Activated CD4-positive, alpha-beta memory T cell treated with anti-CD3 and anti-CD28 coated beads for 36 hours (primary cell): ENCODE measurements at places on chromosomes 3 and 15. TPM values are rescaled to one million over a fixed set of nuclear protein-coding genes. Genes with fewer than 3 reads are reported as not detected.

DNA sequence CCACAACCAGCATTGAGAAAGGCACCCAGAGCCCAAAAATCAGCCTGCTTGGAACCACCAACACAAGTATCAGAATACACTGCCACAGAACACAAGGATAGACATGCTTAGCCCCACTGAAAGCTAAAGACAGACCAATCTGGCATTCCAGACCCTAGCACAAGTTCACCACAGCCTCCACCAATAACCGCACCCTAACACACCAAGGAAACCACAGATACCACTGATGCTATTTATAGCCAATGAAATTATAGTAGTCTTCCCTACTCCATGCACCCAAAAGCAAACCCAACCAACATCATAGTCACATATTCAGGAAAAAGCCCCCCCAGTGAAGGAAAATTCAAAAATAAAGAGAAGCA, 83.9 kb upstream of the STT3B start:
- no peak for DNase-seq

DNA sequence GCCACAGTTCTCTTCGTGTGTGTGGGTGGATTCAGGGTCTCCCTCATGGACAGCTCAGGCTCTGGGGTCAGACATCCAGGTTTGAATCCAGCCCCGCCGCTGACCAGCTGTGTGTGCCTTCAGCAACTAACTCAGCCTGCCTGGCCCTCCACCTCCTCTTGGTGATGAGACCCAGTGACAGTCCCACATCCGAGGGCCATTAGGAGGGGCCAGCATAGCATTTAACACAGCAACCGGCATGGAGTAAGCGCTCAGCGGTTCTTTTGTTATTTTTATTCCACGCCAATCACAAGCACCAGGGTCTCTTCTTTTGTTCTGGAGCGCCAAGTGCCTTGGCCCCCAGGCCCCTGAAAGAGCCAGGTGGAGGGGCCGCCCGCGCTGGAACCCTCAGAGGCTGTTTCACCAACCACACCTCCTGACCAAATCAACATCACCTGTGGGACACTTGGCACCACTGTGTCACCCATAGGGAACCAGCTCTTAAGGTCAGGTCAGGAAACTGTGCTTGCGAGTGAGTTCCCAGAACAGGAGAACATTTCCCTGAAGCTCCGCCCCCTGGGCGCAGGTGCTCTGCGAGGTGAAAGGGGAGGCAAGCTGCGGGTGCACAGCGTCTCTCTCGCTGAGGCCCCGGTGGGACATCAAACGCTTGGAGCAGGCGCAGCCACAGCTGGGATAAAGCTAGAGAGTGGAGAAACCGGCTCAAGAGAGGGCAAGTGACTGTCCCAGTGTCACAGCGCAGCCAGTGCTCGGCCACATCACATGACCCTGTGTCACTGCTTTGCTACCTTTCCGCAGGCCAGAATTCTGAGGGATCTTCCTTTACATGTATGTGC, 311.3 kb downstream of the UACA start:
- peak; percentile 55 for DNase-seq

DNA sequence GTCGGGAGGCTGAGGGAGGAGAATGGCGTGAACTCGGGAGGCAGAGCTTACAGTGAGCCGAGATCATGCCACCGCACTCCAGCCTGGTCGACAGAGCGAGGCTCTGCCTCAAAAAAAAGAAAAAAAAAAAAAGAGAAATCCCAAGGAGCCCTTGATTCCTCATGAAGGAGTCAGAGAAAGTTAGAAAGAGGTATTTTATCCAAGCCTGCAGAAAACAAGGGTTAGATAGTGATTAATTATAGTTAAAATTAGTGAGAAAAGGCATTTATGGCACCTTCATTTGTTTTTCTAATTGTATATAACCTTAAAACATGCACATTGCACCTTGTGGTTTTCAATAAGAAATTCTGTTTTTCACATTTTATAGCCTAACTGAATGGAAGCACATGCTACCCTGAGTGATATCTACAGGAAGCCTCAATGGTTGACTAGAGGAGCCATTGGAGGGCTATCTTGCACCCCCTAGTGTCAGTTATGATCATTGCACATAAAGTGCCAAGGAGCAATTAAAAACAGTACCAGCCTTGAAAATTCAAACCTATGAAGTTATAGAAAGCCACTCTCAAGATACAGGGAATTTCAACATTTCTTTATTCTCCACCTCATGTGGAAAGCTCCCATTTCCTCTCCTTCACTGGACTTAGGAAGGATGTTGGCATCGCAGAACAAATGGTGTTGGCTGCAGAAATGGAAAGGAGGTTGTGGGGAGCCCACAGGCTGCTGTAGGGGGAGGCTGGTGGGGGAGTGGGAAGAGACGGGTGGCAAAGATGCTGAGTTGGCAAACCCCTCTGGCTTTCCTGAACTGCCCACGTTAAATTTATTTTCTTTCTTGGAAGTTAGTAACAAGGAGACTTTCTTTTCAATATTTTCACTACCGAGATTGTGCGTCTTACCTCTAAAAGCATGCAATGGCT, 48.5 kb downstream of the ITGA11 start:
- DNase-seq = peak; percentile 42

DNA sequence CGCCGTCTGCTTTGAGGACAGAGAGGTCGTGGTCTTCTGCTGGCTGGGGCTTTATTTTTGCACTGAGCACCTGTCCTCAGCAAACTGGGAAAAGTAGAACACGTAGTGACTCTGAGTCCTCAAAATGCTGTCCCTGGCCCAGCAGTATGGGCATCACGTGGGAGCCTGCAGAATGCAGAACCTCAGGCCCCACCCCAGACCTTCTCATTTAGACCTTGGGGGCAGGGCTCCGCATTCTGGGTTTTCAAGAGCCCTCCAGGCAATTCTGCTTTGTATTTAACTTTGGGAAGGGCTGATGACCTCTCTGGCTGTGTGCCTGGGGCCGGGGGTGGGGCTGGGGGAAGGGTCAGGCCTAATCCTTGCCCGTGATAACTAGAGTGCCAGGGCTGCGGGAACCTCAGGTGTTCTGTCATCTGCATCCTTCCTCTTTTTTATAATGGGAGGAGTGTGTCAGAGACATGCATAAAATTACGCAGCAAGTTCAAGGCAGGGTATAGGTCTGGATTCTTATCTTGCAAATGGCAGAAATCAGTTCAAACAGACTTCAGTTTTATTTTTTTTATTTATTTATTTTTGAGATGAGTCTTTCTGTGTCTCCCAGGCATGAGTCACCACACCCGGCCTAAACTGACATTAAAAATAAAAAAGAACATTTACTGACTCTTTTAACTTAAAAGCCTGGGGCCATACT, 11.1 kb downstream of the SLC6A6 start:
- DNase-seq = no peak

DNA sequence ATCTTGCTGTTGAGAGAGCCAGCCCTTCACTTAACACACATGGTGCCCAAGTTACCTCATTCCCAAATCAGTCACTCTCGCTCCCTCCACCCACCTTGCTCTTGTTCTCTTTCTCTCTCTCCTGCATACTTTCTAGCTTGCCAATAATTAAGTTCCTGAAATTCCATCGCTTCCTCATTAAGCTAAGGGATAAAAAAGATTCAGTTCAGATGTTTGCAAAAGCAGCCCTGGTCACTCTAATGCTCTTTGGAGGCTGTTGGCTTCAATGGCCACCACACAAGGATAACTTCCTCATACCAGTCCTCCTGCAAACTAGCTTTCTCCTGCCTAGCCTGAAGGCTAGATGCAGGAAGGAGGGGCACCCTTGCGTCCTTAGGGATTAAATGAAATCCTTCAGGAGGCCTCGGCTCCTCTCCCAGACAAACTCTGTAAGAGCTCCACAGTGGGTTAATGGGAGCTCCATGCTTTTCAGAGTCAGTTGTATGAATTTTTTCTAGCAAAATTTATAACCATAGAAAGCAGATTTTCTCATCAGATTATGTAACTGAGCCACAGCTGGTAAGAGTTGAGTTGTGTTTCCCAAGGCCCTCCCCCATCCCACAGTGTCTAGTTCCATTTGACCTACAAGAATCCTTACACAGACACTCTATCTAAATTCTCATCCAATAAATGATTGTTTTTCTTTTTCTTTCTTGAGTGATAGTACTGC, 176.6 kb upstream of the TRIM42 start:
- DNase-seq = no peak

GRCh38 chr3:79170021-79170420, 597.8 kb downstream of the ROBO1 start:
- DNase-seq = no peak

DNA sequence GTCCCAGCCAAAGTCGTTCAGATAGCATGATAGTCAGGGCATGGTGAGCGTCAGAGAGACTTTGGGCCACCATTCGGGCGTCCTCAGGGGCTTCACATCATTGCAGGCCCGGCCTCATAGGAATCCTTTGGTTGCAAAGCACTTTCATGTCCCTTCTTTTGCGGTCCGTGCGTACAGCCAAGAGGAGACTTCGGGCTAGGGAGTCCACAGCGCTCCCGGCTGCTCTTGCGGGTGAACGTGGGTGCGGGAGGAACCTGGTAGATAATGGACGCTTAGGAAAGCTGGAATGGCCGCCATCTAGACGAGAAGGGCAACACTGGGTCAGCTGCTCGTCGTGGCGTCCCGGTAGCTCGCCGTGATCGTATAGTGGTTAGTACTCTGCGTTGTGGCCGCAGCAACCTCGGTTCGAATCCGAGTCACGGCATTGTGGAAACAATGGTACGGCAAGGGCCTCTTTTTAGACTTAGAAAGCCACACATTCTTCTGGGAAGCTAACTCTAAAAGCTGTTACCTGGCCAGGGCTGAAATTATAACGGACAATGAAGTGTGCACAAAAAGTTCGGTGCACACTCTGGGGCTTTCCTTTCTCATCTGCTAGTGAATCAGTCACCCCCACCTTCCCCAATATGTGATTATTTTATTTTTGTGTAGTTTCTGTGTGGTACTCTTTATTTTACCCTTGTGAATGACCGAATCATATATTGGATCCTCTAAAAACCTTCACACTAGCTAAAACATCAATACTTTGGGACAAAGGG, 13.2 kb upstream of the SHF start:
- DNase-seq = peak; percentile 91

DNA sequence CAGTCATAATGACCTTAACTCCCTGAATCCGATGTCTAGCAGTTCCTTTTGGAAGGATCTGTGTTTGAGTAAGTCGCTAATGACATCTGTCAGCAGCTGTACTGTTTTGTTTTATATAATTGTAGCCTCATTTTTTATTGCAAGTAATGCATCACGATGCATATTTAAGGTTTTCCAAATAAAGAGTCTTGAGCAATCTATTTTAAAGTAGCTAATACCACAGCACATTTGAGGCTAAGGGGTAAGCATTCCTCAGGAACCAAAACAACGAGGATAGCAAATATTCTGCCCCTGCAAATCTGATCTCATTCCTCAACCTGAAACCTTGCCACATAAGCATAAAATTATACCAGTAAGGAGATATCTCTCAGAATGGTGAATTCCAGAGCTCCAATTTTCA, 98.7 kb downstream of the TBC1D5 start:
- DNase-seq = no peak

- peak; percentile 95 for DNase-seq
Measured at GRCh38 chr15:77013776-77014131, 18.8 kb downstream of the PSTPIP1 start.

GRCh38 chr15:67501836-67502461, 19.0 kb upstream of the C15orf61 start:
- no peak for DNase-seq

DNA sequence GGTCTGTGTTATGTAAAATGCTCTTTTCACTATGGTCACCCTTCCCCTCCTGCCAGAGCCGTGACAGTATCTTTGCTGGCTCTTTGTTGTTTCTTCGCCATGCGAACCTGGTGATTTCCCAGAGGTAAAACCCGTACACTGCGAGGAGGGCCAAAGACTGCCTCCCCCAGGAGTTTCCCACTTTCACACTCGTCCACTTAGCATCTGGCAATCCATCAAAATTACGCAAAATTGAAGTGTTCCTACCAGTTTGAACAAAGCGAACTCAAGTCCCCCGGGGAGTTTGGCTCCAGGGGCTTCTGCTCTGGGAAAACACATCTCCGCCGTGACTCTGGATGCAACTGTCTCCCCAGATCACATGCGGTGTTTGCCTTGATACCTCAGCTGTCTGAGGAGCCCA, 239.9 kb downstream of the FAM43A start:
- no peak for DNase-seq

The DUOXA2 gene
- not detected for total RNA-seq

The AP3B2 gene
- total RNA-seq = not detected

The ABHD2 gene
- 38.5 TPM for total RNA-seq

The ATP13A4 gene
- total RNA-seq = 3.2 TPM

The TUSC7 gene
- total RNA-seq = not detected
